ENCODE measurements at places on chromosomes 3 and 15. TPM values are rescaled to one million over a fixed set of nuclear protein-coding genes. Genes with fewer than 3 reads are reported as not detected.
A peak's percentile ranks its signal among the peaks of the same experiment; 100 is the strongest.

- no peak for DNase-seq
Measured at GRCh38 chr3:58349792-58350626, 17.3 kb downstream of the PXK start.

DNA sequence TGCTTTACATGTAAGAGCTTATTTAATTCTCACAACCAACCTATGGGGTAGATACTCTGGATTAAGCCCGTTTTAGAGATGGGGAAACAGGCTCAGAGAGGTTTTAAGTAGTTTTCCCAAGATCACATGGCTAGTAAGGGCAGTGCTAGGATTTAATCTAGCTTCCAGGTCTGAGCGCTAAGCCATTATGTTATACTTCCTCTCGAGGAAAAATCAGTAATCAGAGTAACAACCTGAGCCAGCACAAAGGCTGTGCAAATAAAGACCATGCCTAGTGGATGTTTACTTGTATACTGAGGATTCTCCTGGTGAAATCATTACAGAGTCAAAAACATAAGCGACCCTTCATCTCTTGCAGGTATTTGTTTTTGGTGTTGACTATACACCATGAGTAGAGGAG lies 9.0 kb downstream of the FSTL1 start:
- no peak for DNase-seq

GRCh38 chr15:42359985-42360384 lies 684 bp downstream of the CAPN3 start:
- no peak for DNase-seq

GRCh38 chr3:98038286-98038685 lies 3.2 kb upstream of the GABRR3 start:
- no peak for DNase-seq

- DNase-seq = no peak
Measured at GRCh38 chr15:57566834-57567233, 24.9 kb upstream of the MYZAP start.

DNA sequence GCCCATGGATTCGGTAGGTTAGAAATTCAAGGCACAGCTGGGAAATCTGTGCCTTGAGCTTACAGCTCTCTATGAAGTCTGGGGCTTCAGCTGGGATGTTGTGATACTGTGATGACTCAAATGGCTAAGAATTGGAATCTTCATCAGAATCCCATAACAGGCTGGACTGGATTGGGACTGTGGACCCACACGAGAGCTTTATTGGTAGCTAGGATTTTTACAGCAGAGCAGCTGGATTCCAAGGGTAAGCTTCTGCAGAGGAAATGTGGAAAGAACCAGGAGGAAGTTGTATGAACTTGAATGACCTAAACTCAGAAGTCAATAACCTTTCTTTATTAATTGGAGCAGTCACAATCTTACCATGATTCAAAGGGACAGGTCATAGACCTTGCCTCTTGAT lies 1187.1 kb downstream of the ROBO1 start:
- DNase-seq = no peak

DNA sequence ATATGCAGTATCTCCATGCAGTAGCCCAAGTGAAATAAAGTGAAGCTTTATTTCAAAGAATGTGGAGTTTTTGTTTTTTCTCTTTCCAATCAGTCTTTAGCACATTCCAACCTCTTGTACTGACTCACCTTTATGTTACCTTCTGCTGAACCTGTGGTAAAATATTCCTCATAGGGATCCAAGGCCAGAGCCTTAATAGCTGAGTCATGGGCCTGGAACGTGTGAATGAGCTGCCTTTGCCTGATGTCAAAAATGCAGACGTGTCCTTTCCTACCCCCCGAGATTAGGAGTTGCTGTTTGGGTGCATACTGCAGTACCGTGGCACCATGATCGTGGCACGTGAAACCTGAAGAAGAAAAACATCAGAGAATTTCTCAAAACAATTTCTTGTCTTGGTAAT lies 108.5 kb downstream of the GLDN start:
- DNase-seq = peak; percentile 21

FAM227B gene
- total RNA-seq = 5.8 TPM

GRCh38 chr3:27542476-27542875 lies 58.3 kb upstream of the SLC4A7 start:
- DNase-seq = no peak

ABHD17C gene
- total RNA-seq = 7.5 TPM

GRCh38 chr3:119700269-119700919 lies 2.4 kb upstream of the CFAP91 start:
- DNase-seq = peak; percentile 63

- peak; percentile 1 for DNase-seq
Measured at GRCh38 chr3:19543212-19543841, 390.7 kb downstream of the EFHB start.

GRCh38 chr15:47824147-47824546 lies 106.8 kb downstream of the SEMA6D start:
- DNase-seq = no peak

DISP2 gene
- total RNA-seq = under 0.01 TPM

- peak; percentile 42 for DNase-seq
Measured at GRCh38 chr15:48861813-48862431, 16.0 kb upstream of the EID1 start.

DNA sequence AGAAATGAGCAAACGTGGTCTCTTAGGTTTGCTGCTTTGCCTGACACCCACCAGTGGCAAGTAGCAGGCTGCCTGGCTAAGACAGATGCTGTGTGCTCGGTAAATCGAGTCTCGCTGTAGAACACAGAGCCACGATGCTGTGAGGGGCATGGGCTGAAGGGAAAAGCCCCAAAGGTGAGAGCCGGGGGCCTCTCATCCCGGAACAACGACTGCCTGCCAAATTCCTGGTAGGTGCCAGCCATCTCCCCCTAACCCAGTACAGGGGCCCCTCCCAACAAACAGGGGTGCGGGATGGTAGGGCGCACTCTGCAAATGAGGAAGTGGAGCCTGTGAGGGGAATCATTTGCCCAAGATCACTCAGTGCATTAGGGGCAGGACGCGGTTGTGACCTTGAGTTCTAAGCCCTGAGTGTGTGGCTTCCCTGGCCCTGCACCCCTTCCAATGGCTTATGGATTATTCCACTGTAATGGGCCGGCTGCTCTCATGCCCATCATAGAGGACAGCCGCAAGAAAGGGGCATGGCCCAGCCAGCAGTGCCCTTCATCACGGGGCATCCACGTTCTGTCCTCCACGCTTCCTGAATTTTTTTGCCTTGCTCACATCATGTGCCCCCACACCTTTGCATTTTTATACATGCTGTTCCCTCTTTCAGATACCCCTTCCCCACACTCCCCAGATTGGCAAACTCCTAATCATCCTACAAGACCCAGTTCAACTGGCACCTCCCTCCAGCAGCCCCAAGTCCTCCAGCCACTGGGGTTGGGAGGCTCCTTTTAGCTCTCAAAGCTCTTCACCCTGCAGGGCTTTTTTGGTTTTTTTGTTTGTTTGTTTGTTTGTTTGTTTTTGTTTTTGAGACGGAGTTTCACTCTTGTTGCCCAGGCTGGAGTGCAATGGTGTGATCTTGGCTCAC lies 125.4 kb downstream of the NUP210 start:
- DNase-seq = no peak

DNA sequence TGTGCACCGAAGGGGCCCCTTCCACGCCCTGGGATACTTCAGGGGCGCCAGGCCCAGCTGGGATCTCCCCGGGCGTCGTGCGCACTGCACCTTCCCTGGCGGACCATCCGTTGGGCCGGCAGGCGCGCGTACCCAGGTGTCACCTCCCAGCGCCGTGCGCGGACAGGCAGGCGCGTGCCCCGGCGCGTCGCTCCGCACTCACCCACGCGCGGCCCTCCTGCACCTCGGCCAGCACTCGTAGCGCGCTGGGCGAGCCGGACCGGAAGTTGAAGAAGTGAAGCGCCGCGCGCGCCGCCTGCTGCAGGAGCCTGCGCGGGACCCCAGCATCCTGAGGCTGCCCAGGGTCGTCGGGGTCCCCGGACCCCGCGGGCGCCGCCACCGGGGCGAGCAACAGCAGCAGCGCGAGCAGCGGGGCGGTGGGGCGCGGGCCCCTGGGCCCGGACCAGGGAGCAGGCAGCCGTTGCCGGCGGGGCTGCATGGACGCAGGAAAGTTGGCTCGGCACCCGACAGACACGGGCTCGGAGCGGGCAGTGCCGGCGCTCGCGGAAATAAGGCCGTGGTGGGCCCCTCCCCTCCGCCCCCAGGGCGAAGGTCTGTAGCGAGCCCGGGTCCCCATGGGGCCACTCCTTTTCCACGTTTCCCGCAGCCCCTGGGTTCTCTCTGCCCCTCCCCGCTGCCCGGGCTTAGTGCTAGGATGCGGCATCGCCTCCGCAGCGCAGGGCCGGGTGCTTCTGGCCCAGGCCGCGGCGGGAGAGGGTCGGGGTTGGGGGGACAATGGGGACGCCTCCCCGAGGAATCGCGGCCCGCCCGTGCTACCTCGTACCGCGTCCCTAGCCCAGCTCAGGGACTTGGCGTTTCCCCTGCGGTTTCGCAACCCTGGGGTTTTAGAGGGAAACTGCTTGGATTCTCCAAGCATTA lies at the start of gene RARRES1:
RARRES1 (minus strand) TSS at position 520 of the 918 bp plus-strand sequence; CDS start at position 478, 42 bp downstream.
- no peak for DNase-seq

DNA sequence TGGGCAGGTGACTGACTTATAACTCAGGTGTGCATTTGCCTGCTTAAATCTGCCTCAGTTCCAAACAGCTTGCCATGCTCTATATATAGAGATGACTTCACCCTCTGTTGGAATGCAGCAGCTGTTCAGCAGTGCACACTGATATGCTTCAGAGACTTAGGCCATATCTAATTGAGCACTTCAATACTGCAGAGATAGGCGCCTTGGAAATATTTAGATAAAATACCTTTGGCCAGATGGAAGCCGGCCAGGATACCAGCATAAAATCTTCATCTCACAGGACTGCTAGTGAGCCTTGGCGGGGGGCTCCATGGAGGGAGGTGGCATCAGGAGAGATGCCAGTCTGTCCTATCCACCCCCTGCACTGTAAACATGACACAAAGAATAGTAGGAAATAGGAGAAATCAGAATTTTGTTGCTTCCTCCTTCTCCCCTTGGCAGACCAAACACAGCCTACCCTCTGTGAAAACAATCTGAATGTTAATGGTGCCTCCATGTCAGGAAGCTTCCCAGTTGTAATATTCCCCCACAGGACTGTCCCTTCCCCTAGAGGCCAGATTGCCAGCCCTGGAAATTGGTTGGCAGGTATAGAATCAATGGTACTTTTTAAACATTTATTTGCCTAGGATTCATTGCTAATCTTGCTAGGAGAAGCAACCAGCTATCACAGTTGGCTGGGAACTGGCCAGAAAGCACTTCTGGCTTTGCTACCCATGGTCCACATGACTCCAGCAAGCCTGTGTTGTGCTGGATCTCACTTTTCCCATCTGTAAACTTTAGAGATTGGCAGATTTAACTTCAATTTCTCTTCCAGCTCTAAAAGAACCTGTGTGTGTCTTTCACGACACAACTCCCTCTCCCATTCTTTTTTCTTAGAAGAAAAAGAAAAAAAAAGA lies 215.5 kb upstream of the KCNMB2 start:
- peak; percentile 67 for DNase-seq

MUC20 gene
- 0.17 TPM for total RNA-seq

- DNase-seq = peak; percentile 68
Measured at GRCh38 chr3:190617185-190617584, 103.3 kb downstream of the IL1RAP start.

GRCh38 chr3:128933922-128934253 lies 54.5 kb downstream of the ACAD9 start:
- no peak for DNase-seq

GRCh38 chr3:64686446-64686908 lies 1.3 kb downstream of the ADAMTS9 start:
- peak; percentile 70 for DNase-seq
